Activated effector memory CD4-positive, alpha-beta T cell treated with Interleukin-2 at 50 U/mL for 16 hours (primary cell): ENCODE measurements at places on chromosomes 3 and 15.

- no peak for DNase-seq
These were observed 28.7 kb downstream of the ALDH1L1 start for GRCh38 chr3:126151562-126152302.

GRCh38 chr15:63908991-63909390 lies 75.2 kb upstream of the HERC1 start:
- no peak for DNase-seq

DNA sequence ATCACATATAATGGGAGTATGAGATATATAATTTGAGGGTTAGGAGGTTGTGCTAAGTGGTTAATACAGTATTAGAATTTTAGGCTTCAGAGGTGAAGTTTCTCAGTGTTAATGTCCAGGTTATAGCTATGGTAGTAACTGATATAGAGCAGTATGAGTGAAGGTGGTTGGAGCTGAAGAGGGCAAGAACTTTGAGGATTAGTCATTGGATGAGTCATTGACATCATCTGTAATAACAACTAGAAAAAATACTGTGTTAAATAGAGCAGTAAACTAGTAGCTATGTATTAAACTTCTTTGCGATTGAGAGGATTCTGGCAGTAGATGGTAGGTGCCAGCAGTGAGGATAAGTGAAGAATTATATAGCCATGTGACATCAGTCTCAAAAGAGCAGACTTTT lies 47.5 kb upstream of the EIF3J start:
- no peak for DNase-seq

- no peak for DNase-seq
These were observed 4.5 kb downstream of the LRRC31 start for GRCh38 chr3:169865176-169865767.

GRCh38 chr3:7875925-7876324 lies 625.7 kb upstream of the LMCD1 start:
- no peak for DNase-seq

- peak; percentile 62 for DNase-seq
These were observed at the start of gene TYRO3 for GRCh38 chr15:41558400-41559238. Gene TYRO3 (plus strand): TSS chr15:41559212. CDS start chr15:41559258, 46 bp downstream.

DNA sequence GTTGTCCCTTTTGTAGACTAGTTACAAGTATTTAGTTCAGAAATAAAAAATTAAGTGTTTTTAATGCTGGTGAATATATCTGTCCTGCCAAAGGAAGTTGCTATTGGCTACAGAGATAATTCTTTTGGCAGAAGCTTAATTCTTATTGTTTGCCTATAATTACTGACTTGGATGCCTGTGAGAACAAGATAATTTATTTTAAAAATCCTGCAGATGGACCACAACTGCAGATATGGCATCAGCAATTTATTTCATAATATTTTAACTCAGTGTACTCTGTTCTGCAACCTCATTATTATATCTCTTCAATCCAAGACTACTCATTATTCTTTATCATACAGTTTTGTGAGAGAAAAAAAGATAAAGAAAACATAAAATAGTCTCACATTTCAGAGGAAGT lies 789.8 kb downstream of the NAALADL2 start:
- DNase-seq: no peak

DNA sequence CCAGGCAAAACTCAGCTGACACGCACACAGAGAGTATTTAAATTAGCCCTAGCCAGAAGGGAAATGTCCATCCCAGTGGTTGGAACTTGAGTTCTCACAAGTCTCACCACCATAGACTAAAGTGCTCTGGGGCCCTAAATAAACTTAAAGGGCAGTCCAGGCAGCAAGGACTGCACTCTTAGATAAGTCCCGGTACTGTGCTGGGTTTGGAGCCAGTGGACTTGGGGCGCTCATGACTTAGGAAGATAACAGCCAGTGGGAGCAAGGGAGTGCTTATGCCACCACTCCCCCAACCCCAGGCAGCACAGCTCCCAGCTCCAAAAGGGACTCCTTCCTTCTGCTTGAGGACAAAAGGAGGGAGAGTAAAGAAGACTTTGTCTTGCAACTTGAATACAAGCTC lies 319.5 kb upstream of the GPR149 start:
- DNase-seq: no peak

DNA sequence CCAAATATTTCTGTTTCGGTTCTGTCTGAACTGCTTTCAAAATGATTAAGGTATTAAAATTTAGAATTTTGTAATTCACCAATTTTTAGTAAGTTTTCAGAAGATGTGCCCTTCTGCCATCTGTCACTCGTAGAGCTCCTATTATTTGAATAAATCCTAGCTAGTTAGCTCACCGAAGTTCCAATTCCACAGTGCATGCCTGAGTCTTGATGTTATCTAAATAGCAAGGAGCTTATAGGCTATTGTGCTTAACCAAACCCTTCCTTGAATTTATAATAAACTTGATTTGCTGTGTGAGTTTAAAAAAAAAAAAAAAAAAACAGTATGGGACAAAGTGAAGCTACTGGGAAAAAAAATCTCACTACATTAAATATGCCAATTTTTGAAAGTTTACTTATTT lies 18.7 kb downstream of the ATP13A3 start:
- DNase-seq: no peak

GRCh38 chr3:264394-265156 lies 68.0 kb downstream of the CHL1 start:
- DNase-seq: no peak

GRCh38 chr15:67080118-67080899 lies 14.9 kb downstream of the SMAD3 start:
- no peak for DNase-seq

GRCh38 chr3:141152801-141153678 lies 78.6 kb upstream of the PXYLP1 start:
- DNase-seq: no peak

DNA sequence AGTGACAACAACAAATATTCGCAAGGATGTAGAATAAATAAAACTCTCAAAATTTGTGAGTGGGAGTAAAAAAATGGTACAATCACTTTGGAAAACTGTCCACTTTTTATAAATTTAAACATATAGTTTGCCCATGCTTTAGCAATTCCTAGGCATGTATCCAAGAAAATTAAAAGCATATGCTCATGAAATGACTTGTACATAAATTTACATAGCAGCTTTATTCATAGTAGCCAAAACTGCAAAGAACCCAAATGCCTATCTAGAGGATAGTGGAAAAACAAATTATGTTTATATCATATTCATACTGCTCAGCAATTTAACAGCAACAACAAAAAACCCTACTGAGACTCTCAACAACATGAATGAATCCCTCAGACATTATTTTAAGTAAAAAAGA lies 363.6 kb upstream of the CCDC54 start:
- no peak for DNase-seq

GRCh38 chr3:141894524-141895176 lies 18.2 kb downstream of the ATP1B3 start:
- DNase-seq: no peak

- DNase-seq: peak; percentile 33
These were observed 13.4 kb upstream of the SATB1 start for GRCh38 chr3:18438586-18438985.

GRCh38 chr3:100205171-100205570 lies 55.6 kb upstream of the TBC1D23 start:
- no peak for DNase-seq

GRCh38 chr15:71698030-71698429 lies 112.3 kb upstream of the NR2E3 start:
- DNase-seq: no peak

- no peak for DNase-seq
These were observed 571.5 kb upstream of the PPP2R3A start for GRCh38 chr3:135393898-135394525.

GRCh38 chr3:177145381-177145780 lies 51.9 kb downstream of the TBL1XR1 start:
- DNase-seq: no peak

- no peak for DNase-seq
These were observed 6.5 kb downstream of the GPR27 start for GRCh38 chr3:71760140-71760539.

DNA sequence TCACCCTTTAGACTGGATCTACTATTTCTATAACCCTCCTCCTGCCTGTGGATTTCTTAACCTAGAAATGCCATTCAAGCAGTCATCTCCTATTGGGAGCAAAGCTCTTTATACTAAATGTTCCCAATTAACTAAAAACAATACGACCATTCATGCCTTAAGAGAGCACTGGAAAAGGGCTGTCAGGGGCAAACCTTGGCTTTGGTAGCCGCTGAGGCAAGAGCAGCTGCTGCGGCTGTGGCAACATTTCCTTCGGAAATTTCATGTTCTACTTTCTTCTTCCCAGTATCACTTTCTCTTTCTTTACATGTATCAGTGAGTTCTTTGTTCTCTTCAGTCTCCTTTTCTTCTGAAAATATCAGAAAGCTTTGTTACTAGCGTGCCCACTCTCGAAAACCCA lies 56.3 kb upstream of the CSPG5 start:
- no peak for DNase-seq

DNA sequence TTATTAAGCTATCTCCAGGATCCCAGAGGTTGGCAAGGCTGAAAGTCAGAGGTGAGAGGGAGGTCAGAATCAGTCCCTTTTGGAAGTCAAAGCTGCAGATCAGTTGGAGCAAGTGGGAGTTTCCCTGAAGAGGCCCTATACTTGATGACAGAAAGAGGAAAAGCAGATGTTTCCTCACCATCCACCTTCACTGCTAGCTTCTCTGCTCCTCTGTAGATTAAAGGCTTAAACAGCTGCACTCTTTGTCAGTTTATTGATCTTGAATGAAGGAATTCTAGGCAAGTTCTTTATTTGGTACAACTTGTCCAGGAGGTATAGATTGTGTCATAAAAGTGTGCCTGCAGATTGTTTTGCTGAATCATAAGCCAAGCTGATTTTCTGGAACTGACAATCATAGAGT lies 408.2 kb upstream of the TGFBR2 start:
- no peak for DNase-seq

DNA sequence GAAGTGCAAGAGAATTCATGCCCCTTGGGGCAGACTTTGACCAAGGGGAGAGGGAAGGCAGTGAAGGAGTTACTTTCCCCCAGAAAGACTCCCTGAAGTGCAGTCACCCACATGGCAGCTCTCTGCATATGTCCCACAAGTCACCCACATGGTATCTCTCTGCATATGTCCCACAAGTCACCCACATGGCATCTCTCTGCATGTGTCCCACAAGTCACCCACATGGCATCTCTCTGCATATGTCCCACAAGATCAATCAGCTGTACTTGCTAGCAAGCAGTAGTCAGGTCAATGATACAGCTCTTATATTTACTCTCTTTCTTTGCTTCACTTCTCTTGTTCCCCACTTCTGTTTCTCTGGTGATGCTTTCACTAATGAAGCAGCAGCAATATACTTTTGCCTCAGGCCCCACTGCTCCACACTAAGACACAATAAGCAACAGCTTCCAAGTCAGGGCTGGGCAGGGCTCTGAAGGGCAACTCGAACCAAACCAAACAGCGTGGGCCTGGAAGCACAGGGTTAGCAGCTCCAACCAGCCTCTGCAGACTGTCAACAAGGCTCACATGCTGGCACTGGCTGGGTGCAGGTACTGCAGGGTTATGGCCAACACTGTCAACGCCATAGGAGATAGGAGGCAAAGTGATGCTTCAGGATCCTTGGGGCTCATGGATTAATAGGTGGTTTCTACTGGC lies 46.7 kb downstream of the THBS1 start:
- DNase-seq: no peak

DNA sequence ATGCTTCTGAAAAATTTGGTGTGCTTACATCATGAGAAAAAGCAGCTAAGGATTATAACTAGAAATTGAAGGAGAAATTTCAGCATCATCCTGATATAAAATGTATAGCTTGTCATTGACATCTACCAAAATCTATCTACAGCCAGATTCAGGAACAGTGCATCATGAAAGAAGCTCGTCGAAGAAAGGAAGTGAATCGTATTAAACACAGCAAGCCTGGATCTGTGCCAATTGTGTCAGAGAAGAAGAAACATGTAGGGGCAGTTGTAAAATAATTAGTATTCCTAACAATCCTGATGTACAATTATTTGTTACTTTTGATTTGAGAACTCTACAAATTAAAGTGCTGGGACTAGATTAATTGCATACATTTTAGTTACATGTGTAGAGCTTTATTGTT lies 37.2 kb downstream of the AP4E1 start:
- DNase-seq: no peak
